Stimulated activated CD4-positive, alpha-beta T cell treated with anti-CD3 and anti-CD28 coated beads, Interleukin-12 subunit alpha, Interleukin-12 subunit beta, amount 100 ng/mL, for 24 hours (primary cell): ENCODE measurements at places on chromosomes 11 and 22.
A peak's percentile ranks its signal among the peaks of the same experiment; 100 is the strongest.

DNA sequence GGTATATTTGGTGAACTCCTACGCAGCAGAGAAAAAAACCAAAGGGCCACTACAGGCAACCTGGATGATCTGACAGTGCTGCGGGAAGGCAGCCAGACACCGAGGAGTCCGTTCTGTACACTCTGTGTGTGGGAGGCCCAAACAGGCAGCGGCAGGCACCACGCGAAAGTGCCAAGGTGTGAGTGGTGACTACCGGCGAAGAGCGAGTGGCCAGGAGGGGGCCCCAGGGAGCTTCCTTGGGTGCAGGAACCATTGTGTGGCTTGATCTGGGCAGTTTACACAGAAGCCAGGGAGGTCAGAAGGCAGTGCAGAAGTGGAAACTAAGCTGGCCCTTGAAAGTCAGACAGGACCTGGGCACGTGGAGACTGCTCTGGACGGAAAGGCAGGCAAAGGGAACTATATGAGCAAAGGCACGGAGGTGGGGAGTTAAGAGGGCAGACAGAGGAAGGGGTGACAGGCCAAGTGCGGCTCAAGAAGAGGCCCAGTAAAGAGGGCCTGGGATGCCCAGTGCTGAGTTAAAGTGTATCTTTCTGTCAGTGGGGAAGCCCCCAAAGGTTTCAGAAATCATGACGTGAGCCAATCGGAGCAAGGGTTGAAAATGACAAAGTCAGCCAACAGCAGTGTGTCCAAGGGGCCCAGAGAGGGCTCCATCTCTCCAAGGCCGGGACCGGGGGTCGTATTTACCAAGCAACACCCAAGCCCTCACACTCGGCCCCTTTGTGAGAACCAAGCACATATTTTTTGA is 10.6 kb downstream of the TMEM184B start:
- peak; percentile 34 for DNase-seq

DNA sequence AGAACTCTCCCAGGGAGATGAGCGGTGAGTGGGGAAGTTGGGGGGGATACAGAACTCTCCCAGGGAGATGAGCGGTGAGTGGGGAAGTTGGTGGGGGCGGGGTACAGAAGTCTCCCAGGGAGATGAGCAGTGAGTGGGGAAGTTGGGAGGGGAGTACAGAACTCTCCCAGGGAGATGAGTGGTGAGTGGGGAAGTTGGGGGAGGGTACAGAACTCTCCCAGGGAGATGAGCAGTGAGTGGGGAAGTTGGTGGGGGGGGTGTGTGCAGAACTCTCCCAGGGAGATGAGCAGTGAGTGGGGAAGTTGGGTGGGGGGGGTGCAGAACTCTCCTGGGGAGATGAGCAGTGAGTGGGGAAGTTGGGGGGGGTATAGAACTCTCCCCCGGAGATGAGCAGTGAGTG is 186.5 kb downstream of the SHANK2 start:
- DNase-seq: no peak

DNA sequence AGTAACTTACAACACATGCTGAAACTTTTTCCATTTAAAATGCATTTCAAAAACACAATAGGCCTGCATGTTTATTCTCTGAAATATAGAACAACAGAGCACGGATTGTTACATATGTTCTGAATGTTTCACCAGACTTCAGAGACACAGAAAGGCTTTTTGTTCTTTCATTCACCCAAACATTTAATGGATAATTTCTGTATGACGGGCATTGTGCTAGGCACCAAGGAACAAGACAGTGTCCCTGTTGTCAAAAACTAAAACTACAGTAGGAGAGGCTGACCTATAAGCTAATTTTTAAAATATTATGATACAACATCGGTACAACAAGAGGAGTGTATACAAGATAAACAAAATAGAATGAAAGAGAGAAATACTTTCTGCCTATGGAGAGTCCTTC is 81.9 kb upstream of the TEAD1 start:
- DNase-seq: no peak

- DNase-seq: no peak
Measured at GRCh38 chr22:36587289-36588154, 58.6 kb upstream of the EIF3D start.

DNA sequence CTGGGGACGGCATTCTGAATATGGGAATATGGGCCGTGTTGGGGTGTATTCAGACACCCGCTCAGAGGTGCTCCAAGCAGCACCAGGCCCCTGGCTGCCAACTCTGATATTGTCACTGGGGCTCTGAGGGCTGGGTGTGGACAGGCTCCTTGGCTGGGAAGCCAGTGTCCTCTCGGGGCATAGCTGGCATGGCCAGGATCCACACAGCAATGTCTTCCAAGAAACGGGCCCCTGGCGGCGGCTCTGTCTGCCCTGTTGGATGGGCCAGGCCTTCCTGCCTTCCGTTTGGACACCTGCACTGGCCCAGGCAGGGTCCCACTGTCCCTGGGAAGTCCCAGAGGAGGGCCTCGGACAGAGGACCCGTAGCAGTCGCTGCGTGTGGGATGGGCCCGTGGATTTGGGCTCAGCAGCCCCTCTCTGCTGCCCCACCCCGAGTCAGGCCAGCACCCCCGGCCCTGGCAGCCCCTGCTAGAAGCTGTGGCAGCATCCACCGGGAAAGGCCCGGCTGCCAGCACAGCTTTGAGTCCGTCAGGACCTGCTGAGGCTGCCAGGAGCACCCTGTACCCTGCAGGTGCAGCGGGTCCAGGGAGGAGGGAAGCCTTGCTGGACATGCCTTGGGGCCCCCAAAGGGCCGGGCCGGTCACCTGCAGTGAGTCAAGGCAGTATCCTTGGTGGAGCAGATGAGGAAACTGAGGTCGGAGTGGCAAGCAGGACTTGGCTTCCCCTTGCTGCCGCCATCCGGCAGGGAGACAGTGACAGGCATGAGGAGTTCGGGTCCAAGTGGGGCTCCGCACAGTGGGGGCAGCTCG is 4.1 kb downstream of the PANX2 start:
- DNase-seq: no peak

DNA sequence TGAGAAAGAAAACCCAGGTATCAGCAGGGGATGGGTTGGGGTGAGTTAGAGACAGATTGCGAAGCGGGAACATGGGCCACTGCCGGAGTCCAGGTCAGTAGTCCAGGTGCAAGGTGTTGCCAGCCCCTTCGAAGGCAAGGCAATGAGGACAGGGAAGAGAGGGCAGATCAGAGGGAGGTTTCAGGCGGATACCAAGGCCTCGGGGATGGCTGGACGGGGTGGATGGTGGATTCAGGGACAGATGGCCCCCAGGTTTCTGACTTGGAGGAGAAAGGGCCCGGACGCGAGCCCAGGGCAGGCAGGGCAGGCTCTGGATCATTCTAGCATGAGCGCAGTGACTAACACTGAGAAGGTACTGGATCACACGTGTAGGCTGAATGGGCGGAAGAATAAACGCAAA is 25.4 kb upstream of the IGSF9B start:
- no peak for DNase-seq

DNA sequence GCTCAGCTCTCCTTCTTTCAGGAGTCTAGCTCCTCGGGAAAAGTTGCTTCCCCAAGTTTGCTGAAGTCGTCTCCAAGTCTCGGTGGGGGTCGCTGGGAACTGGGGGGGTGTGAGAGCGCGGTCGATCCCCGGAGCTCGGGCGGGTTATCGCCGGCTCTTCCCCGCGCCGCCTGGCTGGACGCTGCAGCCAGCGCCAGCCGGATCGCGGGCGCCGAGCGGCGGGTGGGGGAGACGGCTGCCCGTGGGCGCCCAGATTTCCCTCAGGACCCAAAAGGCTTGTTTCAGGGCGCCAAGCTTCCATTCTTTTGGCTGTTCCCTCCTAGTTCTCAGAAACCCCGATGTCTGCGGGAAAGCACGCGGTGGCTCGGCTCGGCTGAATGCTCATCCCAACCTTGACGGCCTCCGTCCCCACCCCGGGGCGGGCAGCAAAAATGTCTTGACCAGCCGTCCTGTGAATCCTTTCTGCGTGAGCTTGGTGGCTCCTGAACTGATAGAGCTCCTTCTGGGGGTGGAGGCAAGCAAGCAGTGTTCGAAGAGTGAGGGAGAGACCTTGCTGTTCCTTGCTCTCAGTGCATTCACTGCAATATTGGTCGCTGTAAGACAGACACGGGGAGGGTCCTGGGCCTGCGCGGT is 1.7 kb downstream of the ZBTB16 start:
- DNase-seq: no peak

DNA sequence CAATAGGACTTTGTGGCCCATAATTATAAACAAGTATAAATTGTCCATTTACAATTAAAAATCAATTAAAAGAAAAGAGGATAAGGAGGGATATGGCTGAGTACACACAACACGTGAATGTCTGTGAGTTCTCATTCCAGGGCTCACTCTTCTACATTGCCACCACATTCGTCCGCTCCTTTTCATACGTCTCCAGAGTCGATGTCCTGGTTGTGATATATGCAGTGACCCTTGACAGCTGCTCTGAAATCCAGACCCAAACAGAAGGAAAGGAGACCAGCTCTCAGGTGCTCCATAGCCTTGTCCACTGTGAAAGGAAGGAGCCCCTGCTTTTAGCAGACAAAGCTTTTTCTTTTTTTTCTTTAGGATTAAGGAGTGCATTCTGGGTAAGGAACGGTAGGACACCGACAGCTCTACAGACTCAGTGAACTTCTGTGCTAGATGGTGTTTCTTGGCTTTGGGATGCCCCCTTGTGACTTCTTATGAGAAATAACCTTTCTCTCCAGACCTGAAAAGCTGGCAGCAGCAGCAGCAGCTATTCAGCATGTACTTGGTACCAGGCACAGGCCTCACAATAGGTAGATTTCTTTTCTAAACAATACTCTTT is 19.7 kb upstream of the DNAJB13 start:
- no peak for DNase-seq

DNA sequence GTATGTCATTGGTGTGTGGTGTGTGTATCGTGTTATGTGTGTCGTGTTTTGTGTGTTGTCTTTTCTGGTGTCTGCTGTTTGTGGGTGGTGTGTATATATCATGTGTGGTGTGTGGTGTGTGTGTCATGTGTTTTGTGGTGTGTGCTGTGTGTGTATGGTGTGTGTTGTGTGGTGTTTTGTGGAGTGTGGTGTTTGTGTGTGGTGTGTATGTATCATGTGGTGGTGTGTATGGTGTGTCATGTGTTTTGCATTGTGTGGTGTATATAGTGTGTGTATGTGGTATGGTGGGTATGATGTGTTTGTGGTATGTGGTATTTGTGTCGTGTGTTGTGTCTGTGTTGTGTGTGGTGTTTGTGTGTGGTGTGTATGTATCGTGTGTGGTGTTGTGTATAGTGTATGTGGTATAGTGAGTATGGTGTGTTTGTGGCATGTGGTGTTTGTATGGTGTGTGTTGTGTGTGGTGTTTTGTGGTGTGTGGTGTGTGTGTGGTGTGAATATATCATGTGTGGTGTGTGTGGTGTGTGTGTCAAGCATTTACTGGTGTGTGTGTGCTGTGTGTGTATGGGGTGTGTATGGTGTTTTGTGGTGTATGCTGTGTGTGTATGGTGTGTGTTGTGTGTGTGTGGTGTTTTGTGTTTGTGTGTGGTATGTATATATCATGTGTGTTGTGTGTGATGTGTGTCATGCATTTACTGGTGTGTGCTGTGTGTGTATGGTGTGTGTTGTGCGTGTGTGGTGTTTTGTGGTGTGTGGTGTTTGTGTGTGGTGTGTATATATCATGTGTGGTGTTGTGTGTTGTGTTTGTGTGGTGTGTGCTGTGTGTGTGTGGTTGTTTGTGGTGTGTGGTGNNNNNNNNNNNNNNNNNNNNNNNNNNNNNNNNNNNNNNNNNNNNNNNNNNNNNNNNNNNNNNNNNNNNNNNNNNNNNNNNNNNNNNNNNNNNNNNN is 12.7 kb downstream of the PIM3 start:
- no peak for DNase-seq

- DNase-seq: no peak
Measured at GRCh38 chr11:1747753-1748635, 2.4 kb downstream of the IFITM10 start.

GRCh38 chr22:17281440-17281841 is 62.2 kb upstream of the ADA2 start:
- DNase-seq: no peak

DNA sequence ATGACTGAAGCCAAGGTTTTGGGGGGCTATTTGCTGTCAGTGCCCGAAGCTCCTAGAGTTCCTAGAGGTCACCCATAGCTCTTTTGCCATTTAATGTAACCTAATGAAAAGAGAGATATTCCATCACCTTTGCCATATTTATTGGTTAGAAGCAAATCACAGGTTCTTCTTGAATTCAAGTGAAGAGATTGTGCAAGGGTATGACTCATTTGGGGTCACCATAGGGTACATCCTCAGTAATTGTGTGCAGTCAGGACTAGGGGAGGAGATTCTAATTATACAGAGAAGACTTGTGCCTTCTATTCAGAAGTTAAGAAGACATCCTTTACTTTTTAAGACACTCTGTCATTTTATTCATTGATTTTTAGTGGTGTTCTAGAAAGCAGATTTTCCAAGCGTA is 6.9 kb upstream of the PRAME start:
- DNase-seq: no peak

DNA sequence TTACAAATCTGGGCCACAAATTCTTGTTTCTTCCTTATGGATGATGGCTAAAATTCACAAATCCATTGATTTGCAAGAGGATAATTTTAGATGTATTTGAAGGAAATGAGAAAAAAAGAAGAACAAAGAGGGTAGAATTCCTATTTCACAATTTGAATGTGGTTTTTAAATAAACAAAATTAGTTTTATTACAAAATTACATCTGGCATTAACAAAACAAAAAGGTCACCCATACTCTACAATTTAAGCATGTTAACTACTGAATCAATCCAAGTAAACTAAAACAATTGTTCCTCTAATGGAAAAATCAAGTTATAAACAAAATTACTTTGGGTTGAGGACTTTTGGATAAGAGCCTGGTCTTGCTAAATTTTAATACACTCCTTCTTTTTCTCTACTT is 242.0 kb downstream of the METTL15 start:
- DNase-seq: no peak

DNA sequence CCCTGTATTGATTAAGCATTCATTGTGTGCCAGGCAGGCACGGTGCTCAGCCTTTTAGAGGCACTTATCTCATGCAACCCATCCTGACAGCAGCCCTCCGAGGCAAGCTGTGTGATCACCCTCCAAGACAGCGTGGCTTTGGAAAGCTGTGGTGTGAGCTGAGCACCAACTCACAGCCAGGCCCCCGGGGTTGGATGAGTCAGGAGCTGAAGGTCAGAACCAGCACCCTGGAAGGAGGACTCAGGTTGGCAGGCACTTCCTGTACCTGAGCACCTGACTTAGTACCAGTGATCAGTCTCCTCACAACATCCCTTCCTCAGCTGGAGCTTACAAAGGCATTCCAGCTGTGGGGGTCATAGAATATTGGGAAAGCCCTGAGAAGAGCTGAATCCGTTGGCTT is 9.0 kb downstream of the PATZ1 start:
- no peak for DNase-seq

GRCh38 chr22:42060489-42060888 is 10.1 kb downstream of the NAGA start:
- no peak for DNase-seq
